ENCODE measurements at places on chromosomes 5 and 9. TPM values are rescaled to one million over a fixed set of nuclear protein-coding genes. Genes with fewer than 3 reads are reported as not detected.

Gene ZFP37
- total RNA-seq: 6.8 TPM

Gene IL9
- not detected for total RNA-seq

Gene LHX2
- 1.2 TPM for total RNA-seq

Gene YIPF5
- total RNA-seq: 133 TPM

Gene PGM5
- 0.91 TPM for total RNA-seq

Gene ACOT12
- not detected for total RNA-seq
